ENCODE measurements at places on chromosomes 16 and 17.

- no peak for DNase-seq
Measured at GRCh38 chr16:22098405-22099255, 6.3 kb downstream of the VWA3A start.

GRCh38 chr17:3658784-3659449 lies 9.5 kb downstream of the TAX1BP3 start:
- no peak for DNase-seq

GRCh38 chr17:32349503-32349853 lies 479 bp upstream of the ZNF207 start:
- DNase-seq: no peak

DNA sequence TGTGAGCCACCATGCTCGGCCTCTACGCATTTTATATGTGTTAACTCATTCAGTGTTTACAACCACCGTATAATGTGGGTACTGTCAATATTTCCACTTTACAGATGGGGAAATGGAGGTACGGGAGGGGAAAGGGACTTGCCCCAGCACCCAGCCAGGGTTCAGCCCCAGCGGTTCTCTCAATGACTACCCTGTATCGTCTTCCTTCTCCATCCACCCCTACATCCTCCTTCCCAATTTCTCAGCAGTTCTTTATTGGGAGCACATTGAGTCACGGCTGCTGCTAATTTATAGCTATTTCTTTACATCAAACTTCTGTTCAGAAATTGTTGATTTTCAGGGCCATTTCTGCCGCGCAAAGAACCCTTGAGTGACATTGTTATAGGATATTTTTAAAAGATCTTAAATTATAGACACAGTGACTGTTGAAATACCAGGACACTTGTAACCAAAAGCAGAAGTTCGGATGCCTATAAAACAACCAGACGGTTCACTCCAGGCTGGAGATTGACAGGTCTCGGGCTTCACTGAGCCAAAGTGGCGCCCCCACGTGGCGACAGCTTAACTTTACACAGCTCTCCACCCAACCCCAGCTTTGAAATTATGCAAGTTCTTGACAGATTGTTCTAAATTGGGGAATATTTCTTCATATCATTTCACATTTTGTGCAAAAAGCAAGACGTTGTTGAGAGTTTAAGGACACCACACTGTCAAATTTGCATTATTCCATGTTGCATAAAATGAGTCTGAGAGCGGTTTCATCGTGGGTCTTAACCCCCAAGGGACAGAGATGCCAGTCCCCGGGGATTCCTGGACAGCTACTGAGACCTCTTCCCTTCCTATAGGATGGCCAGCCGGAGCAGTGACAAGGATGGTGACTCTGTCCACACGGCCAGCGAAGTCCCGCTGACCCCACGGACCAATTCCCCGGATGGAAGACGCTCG lies 11.8 kb downstream of the SYT17 start:
- peak; percentile 33 for DNase-seq

GRCh38 chr17:8938933-8939332 lies 26.6 kb downstream of the PIK3R5 start:
- no peak for DNase-seq

DNA sequence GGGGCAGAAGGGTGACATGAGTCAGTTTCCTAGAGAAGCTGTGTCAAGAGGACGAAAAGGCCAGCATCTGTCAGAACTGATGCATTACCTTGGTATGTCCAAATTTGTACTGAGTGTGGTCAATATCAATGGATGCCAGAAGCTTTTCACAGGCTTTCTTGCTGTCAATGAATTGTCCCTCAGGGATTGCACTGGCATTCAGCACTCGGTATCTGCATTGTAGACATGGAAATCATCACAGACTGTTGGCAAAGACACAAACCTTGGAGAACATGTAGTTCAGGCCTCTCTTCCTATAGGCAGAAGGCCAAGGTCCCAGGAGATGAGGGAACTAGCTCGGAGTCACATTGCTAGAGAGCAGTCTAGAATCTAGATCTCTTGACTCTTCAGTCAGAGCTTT lies 16.6 kb downstream of the MYH3 start:
- DNase-seq: no peak

DNA sequence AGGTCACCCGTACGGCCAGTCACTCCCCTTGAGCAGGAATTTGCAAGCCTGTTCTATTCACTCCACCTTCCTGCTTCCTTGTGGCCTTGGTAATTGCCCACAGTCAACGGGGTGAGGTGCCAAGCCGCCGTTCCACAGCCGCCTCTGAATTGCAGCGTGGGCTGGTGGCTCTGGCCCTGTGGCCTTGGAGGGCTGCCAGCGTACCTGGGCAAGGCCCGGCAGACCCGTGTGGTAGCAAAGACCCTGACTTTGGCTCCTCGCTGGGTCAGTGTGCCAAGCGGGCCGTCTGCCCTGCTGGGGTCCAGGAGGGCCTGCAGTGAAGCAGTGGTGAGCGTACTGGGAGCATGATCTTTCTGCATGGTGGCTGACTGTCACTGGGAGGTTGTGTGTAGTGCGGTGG lies 3.6 kb downstream of the BANP start:
- no peak for DNase-seq

DNA sequence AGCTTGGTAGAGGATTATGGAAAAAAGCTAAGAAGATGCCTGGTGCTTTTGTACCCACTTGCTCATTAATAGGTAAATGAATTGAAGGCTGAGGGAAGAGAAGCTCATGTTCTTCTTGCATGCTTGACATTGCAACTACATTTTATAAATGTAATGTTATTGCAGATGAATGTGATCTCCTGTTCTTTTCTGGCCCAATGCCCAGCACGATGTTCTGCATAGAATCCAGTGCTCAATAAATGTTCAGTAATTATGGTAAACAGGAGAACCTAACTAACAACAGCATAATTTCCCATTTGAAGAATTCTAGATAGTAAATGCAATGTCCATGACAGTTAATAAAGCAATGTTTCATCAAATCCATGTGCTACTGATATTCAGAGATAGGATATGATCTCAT lies 638.2 kb upstream of the SOX9 start:
- no peak for DNase-seq

DNA sequence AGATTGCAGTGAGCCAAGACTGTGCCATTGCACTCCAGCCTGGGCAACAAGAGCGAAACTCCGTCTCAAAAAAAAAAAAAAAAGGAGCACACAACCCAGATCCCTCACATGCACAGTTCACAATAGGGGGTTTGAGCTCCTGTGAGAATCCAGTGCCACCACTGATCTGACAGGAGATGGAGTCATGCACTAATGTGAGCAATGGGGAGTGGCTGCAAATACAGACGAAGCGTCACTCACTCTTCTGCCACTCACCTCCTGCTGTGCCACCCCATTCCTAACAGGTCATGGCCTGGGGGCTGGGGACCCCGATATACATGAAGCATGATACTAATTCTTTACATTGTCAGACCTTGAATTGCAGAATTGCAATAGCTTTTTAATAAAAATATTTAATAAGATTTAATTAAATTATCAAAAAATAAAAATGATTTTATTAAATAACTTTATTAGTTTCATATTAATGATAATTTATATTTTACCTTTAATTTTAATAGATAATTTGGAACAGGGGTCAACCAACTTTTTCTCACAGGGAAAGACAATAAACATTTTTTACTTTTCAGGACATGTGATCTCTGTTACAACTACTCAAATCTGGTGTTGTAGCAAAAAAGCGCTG lies 171.4 kb downstream of the COPRS start:
- DNase-seq: no peak

- no peak for DNase-seq
Measured at GRCh38 chr17:13135506-13135905, 117.7 kb upstream of the ELAC2 start.

DNA sequence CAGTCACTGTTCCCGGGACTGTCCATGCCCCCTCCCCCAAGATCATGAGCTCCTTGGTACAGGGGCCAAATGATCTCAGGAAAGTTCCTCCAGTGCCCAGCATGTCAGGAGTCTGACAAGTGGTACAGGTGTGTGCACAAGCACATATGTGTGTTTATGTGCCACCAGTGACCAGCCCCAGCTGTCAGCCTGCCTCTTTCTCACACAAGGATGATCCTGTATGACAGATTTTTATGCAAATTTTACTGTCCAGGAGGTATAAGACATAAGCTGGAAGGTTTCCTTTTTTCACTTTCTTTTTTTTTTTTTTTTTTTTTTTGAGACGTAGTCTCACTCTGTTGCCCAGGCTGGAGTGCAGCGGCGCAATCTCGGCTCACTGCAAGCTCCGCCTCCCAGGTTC lies 31.4 kb upstream of the GFOD2 start:
- no peak for DNase-seq

DNA sequence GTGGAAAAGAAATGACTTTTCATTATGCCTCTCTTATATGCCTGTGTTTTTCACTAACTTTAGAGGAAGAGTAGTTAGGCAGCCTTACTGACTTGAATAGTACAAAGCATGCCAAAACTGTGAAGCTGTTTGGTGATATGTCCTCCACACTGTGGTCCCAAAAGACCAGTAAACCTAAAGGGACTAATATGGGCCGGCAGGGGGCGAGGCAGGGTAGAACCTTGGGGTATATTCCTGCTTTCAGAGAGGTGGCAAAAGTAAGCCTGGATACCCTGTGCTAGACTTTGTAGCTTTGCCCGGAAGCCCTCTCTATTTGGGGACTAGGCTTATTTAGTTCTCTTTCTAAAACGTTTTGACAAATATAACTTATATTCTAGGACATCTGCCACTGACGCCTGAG lies 36.5 kb upstream of the VWA3A start:
- DNase-seq: no peak

DNA sequence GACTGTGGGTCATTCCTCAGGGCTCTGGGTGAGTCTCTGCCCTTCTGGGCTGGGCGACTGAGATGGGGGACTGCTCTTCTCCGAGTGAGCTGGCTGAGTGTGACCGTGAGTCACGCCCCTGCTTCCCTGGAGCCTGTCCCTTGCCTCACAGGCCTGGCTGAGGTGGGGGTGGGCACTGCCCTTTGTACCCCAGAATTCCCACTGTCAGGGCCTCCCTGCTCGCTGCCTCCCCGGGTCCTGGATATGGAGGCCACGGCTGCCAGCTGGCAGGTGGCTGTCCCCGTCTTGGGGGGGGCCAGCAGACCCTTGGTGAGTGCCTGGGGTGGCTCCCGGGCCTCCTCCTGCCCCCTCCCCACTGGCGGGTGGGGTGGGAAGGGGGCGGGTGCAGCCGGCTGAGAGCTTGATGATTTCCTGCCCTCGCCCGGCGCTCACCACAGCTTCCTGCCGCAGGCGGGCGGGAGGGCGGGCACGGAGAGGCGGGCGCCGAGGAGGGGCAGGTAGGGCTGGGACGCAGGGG lies at the start of gene LAT:
LAT (plus strand) TSS at position 434 of the 517 bp plus-strand sequence. CDS start 366 bp downstream, outside the sequence.
- peak; percentile 70 for DNase-seq

- no peak for DNase-seq
Measured at GRCh38 chr17:50027881-50028735, 27.8 kb upstream of the ITGA3 start.

DNA sequence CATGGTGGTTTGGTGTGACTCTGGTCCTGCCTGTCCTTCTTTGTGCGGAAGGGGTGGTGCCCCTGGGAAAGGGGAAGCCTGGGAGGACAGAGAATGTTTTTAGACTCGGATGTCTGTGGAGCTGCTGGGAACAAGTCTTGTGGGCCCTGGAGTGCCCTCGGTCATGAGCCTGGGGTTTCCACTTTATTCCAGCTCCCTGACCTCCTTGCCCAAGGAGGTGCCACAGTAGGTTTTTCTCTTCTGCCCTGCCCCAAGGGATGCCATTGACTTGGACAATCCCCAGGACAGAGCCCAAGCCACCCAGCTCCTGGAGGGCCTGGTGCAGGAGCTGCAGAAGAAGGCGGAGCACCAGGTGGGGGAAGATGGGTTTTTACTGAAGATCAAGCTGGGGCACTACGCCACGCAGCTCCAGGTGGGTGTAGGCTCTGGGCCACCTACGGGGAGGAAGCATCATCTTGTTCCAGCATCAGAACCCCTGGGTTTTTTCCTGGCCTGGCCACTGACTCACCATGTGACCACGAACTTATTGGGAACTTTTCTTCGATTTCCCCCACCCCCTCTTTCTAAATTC lies 1.4 kb downstream of the STAT5A start:
- DNase-seq: peak; percentile 54
